ENCODE measurements at places on chromosomes 13 and 19. TPM values are rescaled to one million over a fixed set of nuclear protein-coding genes. Genes with fewer than 3 reads are reported as not detected.

CPB2 gene
- not detected for total RNA-seq

ICAM4 gene
- 2.3 TPM for total RNA-seq

ADM5 gene
- 1.3 TPM for total RNA-seq

HIF3A gene
- total RNA-seq: 27.4 TPM

SHISA7 gene
- not detected for total RNA-seq

CABP5 gene
- not detected for total RNA-seq

GPR183 gene
- total RNA-seq: 32.6 TPM

THAP8 gene
- total RNA-seq: 5.2 TPM
